ENCODE measurements at places on chromosomes 5 and 9.

GRCh38 chr5:35736280-35736679 lies 118.6 kb downstream of the SPEF2 start:
- DNase-seq: no peak

DNA sequence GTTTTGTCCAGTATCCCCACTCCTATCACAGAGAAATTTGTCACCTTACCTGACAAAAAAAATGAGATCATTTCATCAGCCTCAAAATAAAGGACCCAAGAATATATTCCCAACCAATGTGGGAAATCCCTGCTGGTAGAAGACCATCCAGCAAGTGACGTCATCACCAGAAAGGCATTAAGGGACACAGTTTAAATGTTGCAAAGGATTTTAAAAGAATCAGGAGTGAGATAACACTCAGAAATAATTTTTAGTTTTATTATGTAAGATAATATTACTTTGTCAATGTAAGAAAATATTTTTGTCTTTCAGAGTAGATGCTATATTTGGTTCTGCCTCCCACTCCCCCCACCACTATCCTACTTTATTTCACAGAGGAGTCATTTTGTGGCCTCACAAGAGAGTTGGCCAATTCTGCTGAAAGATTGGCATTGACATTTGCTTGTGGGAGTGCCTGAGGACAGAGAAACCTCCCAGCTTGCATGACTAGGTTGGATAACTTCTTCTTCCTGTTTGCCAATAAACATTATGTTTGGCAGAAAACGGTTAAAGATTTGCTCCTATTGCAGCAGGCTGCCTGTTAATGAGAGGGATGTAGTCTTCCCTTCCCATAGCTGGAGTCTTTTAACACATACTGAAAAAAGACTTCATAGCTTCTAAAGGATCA lies 288.6 kb upstream of the DAB2 start:
- DNase-seq: no peak

DNA sequence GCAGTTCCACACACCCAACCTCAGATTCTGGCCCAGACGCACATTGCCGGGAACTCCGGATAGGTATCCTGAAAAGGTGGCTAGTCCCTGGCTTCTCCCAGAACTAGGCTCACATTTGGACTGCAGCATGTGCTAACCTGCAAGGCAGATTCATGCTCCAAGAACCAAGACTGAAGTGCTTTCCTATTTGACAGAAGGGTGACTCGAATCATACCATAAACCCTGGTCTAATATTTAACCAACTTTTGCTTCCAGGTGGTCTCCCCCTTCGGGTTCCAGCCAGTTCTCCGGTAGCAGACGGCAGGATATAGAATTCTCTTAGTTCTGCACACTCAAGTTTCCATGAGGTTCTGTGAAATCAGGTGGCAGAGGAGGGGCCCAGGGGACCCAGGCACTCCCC lies 7.6 kb downstream of the PTGES start:
- no peak for DNase-seq

DNA sequence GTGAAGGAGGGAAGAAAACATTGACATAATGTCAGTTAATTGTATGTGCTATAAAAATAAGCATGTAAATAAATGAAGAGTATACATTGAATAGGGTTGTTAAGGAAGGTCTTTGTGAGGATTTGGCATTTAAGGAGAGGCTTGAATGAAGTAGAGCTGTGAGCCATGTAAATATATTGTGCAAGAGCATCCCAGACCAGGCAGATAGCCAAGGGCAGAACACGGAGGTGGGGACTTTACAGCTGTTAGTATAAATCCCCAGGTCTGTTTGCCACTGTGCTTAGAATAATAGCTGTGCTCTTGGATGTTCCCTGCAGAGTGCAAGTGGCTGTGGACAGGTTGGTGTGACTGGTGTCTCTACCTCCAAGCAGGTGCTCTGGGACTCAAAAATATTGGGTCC lies 211.7 kb downstream of the LRRC70 start:
- DNase-seq: no peak

DNA sequence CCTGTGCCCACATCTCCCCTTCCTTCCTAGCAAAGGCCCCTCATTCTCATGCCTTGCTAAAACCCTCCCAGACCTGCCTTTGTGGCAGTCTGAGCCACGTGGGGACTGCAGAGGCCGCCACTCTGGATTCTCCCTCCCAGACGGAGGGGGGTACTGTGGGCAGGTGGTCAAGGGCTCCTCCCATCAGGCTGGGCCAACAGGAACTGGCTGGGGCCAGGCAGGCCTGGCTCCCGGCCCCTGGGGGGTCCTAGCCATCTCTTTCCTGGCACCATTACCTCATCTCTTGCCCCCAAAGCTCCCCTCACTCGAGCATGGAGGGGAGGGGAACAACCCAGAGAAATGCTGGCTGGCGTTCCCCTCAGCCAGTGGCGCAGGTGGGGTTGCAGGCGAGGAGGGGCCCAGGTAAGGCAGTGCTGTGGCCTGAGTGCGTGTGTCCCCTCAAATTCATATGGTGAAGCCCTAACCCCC lies 88.6 kb downstream of the ZNF354C start:
- no peak for DNase-seq

DNA sequence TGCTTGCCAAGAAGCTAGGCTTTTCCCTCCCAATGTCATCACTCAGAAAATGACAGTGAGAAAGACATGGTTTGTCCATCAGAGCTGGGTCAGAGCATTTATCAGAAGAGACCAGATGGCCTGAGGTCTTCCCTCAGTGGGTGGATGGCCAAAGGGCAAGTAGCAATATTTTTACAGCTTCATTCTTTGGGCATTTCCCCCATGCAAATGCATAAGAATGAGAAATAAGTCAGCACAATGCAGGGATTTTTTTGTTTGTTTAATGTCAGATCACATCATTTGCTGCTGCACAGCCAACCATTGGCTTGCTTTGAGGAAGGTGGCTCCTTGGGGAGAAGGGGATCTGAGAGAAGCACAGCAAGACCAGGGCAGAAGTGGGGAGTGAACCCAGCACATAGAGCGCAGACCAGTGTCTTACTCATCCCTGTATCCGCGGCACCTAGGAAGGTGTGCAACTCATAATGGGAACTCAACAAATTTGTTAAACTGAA lies 209.6 kb downstream of the SEMA6A start:
- DNase-seq: no peak

GRCh38 chr9:21413624-21414023 lies 4.7 kb downstream of the IFNA8 start:
- no peak for DNase-seq

GRCh38 chr5:137446151-137446550 lies 53.0 kb downstream of the SPOCK1 start:
- no peak for DNase-seq

DNA sequence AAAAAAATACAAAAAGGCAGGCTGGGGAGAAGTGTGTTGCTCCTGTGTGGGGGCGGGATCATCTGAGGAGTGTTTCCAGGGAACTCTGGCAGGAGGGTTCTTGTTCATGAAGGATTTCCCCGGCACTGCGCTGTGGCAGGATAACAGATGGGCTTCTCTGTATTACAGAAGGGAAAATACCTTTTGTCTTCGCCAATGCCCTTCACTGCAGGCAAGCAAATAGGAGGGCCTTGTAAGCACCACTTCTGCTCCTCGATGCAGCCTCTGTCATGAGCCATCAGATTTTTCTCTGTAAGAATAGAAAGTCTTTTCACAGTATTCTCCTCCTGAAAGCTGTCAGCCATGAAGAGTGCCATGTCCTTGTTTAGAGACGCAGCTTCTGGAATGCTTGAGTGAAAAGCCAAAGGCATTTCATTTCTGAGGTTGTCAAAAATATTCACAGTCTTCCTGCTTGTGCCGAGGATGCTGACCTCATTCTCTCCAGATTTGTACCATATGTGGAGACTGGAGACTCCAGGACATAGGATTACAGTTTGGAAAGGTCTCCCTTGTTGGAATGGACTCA lies 294.0 kb downstream of the YTHDC2 start:
- no peak for DNase-seq

Measured in cortex of kidney (tissue), 1 donor.